Neural crest cell (in vitro differentiated cells): ENCODE measurements at places on chromosomes 7 and 10. TPM values are rescaled to one million over a fixed set of nuclear protein-coding genes. Genes with fewer than 3 reads are reported as not detected.

The SEMA4G gene
- 7.0 and 9.1 TPM in 2 replicates for total RNA-seq

- H3K36me3 ChIP-seq = no peaks in the 10 kb centered on the region
- no peaks in the 10 kb centered on the region for H3K4me1 ChIP-seq
- DNase-seq = no peak
- no peak overlapping the region for H3K4me3 ChIP-seq
- no peaks in the 10 kb centered on the region for H3K27me3 ChIP-seq
Observed at GRCh38 chr10:54469587-54470323, 331.3 kb downstream of the PCDH15 start.

The PNLIP gene
- not detected in 2 replicates for total RNA-seq

The PRPS1L1 gene
- not detected in 2 replicates for total RNA-seq

DNA sequence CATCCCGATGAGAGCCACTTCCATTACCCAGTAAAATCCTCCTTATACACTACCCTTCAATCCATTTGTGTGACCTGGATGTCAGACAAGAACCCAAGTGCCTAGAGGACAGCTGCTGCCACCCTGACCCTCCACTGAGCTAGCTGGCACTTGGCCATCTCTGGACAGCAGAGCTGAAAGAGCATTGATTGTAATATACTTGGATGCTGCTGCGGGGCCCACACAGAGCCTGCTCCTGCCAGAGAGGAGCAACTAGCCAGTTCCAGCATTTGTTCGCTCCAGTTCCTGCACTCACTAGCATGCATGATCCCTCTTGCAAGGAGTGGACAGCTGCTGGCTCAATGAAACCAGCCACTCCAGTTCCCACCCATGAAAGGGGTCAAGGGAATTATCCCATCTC lies 8.4 kb upstream of the TMEM254 start:
- H3K4me3 ChIP-seq = no peak overlapping the region
- H3K27ac ChIP-seq = peak overlapping the region; percentile 92
- no peaks in the 10 kb centered on the region for H3K4me1 ChIP-seq
- DNase-seq = no peak

DNA sequence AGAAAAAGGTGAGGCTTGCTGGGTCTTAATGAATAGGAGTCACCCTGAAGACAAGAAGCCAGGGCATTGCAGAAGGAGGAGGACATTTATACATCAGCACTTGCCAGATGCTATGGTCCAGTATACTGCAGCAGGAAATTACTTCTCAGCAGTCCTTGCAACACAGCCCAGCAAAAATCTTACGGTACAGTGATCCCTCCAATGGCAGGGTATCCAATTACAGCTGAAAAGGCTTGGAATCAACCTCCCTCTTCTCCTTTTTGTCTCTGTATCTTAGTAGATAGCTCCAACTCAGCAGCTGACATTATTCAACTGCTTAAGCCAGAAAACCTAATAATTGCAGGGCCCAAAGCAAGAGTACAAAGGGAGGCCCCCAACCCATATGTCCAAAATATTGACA lies 128.3 kb upstream of the COBL start:
- no peaks in the 10 kb centered on the region for H3K27me3 ChIP-seq
- peaks cover 14% of the 10 kb centered on the region for H3K36me3 ChIP-seq
- peaks cover 6% of the 10 kb centered on the region for H3K4me1 ChIP-seq
- H3K27ac ChIP-seq = no peak overlapping the region
- no peak overlapping the region for H3K4me3 ChIP-seq
- DNase-seq = no peak

GRCh38 chr10:13743101-13743693 lies 156.4 kb downstream of the PRPF18 start:
- DNase-seq = no peak
- no peak overlapping the region for H3K27ac ChIP-seq
- H3K4me3 ChIP-seq = no peak overlapping the region
- no peaks in the 10 kb centered on the region for H3K27me3 ChIP-seq
